ENCODE measurements at places on chromosomes 4 and X.

DNA sequence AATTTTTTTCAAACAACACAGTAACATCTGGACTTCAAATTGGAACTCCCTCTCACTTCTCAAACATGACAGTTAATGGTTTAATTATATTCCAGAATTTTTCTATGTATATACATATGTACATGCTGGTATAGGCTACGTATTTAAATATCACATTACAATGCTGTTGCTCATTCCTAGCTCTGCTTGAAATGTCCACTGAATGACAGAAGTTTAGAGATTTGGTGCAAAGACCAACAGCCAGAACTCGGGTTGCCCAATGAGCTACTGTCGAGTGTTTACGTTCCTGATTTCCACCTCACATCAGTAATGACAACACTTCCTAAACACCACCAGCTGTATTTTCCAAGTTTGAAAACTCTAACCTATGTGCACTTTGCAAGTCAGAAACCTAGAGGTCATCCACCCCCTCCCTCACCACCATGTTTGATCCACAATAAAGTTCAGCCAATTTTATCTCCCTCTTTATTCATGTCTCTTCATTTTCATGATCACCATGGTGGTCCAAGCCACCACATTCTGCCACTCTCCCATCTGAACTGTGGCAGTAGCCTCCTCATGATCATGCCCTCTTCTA lies 49.3 kb upstream of the RPL34 start:
- DNase-seq, result no peak

GRCh38 chr4:24672880-24673279 lies 88.5 kb upstream of the DHX15 start:
- DNase-seq, result no peak

- DNase-seq, result no peak
Measured at GRCh38 chr4:158538911-158539310, 17.2 kb downstream of the RXFP1 start.

DNA sequence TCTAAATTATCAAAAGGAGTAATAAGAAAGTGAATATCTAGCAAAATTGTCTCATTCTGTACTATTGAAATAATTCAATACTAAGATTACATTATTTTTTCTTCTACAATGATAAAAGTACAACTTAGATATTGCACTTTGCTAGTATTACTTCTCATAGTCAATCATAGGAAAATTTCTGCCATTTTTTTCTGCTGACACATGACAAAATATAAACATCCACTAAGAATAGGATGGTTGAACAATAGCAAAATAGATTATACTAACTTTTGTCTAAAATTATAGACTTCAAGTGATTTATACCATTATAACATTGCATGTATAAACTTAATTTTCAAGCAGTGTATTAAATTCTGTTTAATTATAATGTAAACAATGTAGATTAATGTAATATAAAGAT lies 540.2 kb downstream of the PDHA2 start:
- no peak for DNase-seq

DNA sequence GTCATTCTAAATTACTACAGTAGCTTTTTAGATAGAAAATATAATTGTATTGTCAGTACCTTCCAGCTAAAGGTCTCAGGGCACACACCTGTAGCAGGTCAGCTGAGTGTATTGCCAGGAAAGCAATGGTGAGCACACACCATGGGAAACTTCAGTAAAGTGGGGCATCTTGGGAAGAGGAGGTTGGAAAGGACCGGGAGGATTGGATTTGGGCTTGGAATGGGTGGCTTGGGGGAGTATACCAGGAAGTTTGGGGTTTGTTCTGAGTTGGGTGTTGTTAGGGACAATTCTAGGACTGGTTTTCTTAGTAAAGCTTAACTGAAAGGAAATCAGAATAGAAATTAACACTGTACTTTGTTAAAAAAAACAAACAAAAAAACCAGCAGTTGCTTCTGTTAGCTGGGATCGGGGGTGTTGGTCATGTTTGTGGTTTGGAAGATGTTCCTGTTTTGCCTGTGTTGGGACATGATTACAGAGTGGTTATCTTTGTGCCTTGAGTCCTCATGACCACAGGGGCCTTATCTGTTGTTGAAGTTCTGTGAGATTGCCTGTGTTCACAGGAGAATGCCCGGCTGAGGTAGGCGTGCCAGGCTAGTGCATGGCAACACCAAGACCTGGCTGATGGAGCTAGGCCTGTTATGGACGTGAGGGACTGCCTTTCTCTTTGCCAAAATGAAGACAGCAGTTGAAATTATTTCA lies 35.1 kb downstream of the PRIMPOL start:
- no peak for DNase-seq
